ENCODE measurements at places on chromosomes 1 and 21.

DNA sequence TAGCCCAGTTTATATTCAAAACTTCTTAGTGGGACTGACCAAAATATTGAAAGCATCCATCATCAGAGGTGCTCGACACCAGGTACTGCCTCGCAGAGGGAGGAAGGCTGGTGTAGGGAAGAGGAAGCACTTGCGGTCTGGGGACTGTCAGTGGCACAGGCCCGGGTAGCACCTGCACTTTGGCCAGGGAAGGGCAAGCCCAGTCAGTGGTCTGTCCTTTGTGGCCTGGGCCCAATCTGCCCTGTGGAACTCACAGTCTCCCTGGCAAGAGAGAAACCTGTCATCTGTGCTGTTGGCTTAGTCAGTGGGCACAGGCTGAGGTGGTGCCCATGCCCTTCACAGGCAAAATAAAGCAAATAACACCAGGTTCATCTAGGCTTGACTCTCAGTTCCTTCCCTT, 77.4 kb downstream of the SYT6 start:
- no peak for DNase-seq

GRCh38 chr1:2134266-2134620, 60.3 kb downstream of the FAAP20 start:
- no peak for DNase-seq

GRCh38 chr1:96837057-96837780, 115.6 kb downstream of the PTBP2 start:
- DNase-seq: no peak

DNA sequence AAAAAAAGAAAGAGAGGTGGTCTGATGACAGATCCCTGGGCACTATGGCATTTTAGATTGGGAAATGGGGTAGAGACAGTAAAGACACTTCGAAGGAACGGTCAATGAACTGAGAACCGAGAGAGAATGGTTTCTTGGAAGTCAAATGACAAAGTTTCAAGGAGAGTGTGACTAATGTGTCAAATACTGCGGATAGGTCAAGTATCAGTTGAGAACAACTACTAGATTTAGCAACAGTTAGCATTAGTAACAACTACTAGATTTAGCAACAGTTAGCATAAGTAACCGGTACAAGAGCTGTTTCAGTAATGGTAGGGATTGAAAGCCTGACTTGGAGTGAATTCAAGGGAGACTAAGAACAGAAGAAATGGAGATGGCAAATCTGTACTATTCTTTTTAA, 35.0 kb downstream of the UROD start:
- no peak for DNase-seq

- DNase-seq: peak; percentile 43
Observed at GRCh38 chr1:36609241-36610027, 126.7 kb upstream of the CSF3R start.

- no peak for DNase-seq
Observed at GRCh38 chr1:24874056-24874455, 56.0 kb downstream of the RUNX3 start.

DNA sequence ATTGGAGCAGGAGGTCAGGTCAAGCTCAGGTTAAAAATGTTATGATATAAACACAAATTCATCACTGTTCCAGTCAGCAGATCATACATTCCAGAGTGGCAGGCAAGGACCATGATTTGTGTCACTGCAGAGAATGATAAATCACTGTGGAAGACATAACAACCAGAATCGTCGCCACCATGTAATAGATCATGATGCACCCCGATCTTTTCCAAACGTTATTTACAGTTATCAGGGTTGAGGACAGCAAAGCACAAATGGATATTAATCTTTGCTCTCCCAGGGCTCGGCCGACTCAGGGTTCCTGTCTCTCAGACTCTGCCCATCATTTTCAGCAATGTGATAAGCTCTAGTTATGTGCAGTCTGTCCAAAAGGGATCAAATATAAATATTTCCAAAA, 122.7 kb downstream of the ZBTB18 start:
- DNase-seq: no peak

GRCh38 chr1:147292631-147293251, 50.3 kb downstream of the CHD1L start:
- no peak for DNase-seq

GRCh38 chr1:92953491-92953890, 7.8 kb downstream of the DIPK1A start:
- no peak for DNase-seq

DNA sequence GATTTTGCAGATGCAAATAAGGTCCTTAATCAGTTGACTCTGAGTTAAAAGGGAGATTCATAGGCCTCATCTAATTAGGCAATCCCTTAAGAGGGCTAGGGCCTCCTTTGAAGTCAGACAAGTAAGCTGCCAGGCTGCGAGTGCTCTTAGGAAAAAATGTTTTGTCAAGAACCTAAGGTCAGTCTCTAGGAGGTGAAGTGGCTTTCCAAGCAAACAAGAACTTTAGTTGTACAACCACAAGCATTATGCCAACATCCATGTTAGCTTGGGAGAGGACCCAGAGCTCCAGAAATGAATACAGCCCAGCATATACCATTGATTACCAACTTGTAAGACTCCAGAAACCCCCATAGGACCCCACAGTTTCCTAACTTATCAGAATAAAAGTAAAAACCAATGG, 1366.2 kb downstream of the PLA2G4A start:
- no peak for DNase-seq

- no peak for DNase-seq
Observed at GRCh38 chr1:154222918-154223317, 2.2 kb downstream of the UBAP2L start.

DNA sequence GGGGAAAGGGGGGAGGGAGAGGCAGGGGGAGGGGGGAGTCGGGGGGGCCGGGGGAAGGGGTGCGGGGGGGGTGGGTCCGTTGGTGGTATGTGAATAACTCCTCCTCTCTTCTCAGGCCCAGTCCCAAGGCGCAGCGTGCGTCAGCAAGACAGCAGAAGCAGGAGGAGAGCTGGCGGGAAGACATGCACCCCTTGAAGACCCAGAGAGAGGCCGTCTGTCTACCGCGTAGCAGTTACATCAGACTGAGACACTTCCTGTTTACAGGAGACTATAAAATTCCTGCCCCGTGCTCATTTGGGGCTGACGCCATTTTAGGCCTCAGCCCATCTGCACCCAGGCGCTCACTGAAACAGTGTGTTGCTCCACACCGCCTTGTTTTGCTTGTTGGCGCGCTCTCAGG, 55.3 kb downstream of the SETD4 start:
- no peak for DNase-seq

GRCh38 chr1:30179942-30180543, 543.3 kb downstream of the MATN1 start:
- DNase-seq: no peak

DNA sequence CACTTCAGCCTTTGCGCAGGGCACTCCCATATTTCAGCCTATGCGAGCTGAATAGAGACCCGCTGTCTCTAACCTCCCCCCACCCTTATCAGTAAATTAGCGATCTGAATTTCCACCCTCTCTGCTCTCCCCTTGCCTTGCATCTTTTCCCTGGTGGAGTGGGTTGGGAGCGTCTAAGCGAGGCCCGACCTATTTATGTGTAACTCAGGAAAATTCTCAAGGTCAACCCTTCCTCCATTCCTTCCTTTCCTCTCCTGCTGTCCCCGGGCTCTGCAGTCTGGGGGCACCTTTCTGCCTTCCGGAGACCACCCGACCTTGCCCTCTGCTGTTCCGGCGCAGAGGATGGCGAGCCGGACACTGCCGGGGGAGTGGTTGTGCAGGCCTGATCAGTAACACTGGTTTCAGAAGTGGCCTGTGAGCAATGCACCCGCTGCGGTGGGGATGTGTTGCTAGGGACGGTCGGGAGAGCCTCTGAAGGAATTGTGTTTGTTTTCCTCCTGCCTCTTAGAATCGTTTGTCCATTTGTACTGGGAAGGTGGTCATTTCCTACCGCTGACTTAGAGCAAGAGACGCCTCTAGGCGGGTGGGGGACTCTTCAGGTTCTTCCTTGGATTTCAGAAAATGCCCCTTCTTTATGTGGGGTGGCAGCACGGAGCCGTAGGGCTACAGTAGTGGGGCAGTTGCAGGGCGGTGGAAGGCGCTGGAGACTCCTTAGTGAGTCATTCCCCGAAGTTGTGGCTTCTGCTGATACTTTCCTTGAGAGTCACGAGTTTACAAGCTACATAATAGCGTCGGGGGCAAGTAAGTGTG, 513 bp downstream of the MGST3 start:
- no peak for DNase-seq

DNA sequence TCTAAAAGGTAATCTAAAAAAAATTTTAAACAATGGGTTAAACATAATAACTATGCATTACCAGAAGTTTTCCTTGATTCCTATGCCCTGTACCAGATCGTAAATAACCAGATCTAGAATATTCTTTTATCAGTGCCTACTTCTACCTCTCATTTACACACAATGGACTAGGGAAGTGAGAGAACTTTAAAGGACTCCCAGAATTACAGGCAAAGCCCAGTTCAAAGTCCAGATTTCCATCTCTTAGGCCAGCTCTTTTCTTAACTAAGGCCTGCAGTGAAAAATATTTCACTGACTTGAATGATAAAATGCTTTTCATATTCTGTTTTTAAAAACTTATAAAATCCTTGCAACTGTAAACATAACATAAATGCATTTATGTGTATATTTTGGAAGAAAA, 32.6 kb downstream of the ESRRG start:
- DNase-seq: no peak

GRCh38 chr1:112465122-112465521, 43.6 kb upstream of the WNT2B start:
- no peak for DNase-seq

- DNase-seq: no peak
Observed at GRCh38 chr1:110811529-110811928, 61.4 kb upstream of the CD53 start.

DNA sequence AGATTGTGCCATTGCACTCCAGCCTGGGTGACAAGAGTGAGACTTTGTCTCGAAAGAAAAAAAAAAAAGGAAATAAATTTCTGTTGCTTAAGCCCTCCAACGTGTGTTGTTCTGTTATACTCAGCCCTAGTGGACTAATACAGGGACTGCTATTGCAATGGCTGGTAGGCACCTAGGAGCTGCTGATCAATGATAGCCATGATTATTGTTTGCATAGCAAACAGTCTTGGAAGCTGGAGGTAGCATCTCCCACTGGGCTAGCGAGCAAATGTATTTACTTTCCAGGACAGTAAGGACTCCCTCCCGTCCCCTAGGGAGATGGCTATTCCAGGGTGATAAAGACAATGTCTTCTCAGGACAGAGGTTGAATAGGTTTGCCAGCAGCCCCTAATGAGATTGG, 13.5 kb upstream of the TNFRSF8 start:
- DNase-seq: no peak

DNA sequence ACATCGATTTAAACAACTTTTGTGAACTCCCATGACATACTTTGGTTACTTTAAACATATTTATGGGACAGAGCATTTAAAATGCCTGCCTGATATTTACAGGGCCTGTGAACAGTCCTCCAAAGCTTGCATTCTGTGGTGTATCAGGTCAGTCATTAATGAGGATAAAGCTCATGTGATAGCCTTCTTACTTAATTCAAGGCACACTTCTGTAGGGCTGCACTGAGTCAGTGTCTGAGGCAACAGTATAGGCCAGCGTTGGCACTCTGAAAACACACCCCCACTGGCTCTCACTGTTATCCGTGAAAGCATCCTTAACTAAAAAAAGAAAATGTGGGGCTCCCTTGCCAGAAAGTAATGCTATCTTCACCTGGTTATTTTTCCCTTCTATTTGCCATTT, 200.0 kb downstream of the NFIA start:
- no peak for DNase-seq

GRCh38 chr1:4344065-4344732, 310.2 kb upstream of the AJAP1 start:
- DNase-seq: no peak

DNA sequence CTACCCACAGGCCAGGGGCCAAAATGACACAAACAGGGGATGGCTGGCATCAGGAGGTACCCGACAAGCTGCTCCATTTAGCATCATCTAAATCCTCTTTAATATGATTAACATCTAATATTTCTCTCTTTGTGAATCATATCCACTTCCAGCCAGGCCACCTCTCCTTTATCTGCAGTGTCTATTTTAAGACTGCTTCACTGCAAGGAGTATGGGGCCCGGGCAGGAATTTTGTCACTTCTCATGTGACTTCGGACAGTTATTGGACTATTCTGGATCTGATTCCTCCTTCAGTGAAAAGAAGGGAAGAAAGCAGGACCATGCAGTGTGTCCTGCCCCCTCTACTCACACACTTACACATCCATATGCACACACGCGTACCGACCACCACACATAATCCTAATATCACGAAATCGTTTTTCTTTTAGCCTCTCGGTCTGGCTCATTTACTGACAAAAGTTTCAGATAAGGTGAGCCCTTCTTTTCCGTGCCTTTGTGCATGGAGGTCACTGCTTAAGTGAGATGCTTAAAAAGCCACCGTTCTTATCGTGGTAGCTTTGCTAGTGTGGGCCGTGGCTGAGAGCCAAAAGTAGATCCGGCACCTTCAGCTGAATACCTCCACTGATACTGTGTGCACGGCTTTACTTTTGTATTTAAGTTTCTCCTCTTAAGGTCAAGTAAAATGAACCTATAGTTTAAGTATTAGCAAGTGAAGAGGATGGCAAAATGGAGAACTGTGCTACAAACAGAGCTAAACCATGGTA, 26.0 kb downstream of the PROX1 start:
- DNase-seq: no peak

DNA sequence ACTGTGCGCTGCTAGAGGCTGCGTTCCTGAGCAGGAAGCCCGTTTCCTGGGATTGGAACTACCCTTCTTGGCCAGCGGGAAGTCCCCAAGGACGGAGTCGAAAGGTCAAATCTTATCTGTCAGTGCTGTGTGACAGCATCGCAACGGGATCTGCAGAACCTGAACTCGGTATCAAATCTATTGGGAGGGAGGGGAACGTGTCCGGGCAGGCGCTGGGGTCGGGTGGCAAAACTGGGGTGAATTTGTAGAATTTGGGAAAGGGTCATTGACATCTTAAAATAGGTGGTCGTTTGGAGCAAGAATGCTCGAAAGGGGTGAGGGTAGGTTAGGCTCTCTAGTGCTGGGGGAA, 725 bp upstream of the ARPC5 start:
- DNase-seq: no peak

DNA sequence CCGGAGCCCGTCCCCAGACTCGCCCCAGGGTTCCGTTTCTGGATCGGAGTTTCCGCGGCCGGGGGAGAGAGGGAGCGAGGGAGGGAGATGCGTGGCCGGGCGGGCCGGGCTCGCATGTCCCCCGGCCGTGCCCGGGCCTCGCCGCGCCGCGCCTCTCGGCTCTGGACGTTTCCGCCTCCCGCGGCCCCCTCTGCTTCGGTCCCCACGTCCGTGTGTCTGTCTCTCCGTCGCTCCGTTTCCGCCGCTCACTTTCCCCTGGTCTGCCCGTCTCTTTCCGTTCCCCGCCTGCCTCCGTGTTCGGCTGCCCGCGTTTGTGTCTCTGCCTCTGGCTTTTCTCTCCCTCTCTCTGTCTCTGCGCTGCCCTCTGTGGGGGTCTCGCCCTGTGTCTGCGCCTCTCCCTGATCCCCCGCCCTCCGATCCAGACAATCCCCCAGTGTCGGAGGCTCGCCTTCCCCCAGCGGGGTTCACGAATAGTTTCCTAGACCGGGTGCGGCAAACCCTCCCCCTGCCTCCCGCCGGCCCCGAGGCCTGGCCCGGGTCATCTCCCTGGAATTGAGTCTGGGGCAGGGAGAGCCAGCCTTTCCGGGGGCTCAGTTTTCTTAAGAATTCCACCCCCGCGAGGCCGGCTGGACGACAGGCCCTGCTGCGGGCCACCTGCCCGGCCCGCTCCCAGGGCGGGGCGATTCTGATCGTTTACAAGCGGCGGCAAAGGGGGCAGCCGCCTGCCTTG, 735 bp downstream of the NBL1 start:
- no peak for DNase-seq

Measured in GM18507 (cell line).